ENCODE measurements at places on chromosomes 4 and X. TPM values are rescaled to one million over a fixed set of nuclear protein-coding genes. Genes with fewer than 3 reads are reported as not detected.

Gene KLHL13
- 2.7 TPM for total RNA-seq

GRCh38 chr4:152747444-152747843 lies 32.1 kb downstream of the TIGD4 start:
- no peak overlapping the region for H3K27ac ChIP-seq
- DNase-seq, result no peak
- H3K36me3 ChIP-seq, result no peaks in the 10 kb centered on the region

- DNase-seq, result no peak
- no peaks in the 10 kb centered on the region for H3K4me1 ChIP-seq
- H3K27ac ChIP-seq, result no peak overlapping the region
- no peak overlapping the region for H3K4me3 ChIP-seq
These were observed 9.9 kb downstream of the ARHGAP36 start for GRCh38 chrX:131067846-131068745.

GRCh38 chr4:168293386-168293975 lies 25.1 kb downstream of the DDX60 start:
- no peaks in the 10 kb centered on the region for H3K4me1 ChIP-seq
- H3K27me3 ChIP-seq, result no peaks in the 10 kb centered on the region
- H3K4me3 ChIP-seq, result no peak overlapping the region
- no peak for DNase-seq
- H3K27ac ChIP-seq, result no peak overlapping the region
- no peaks in the 10 kb centered on the region for H3K36me3 ChIP-seq

Gene MID2
- total RNA-seq, result 17.4 TPM

Gene MAP3K15
- 0.24 TPM for total RNA-seq

Data from left lung (tissue), 14 donors.